ENCODE measurements at places on chromosomes 12 and 14. TPM values are rescaled to one million over a fixed set of nuclear protein-coding genes. Genes with fewer than 3 reads are reported as not detected.

Gene LMNTD1
- total RNA-seq = not detected

Gene KRT83
- not detected for total RNA-seq

Gene LRRC10
- not detected for total RNA-seq

Gene PLA2G1B
- not detected for total RNA-seq

Gene SCYL2
- total RNA-seq = 68.7 TPM

Gene CRIP1
- total RNA-seq = 21.3 TPM

- no peak overlapping the region for H3K27ac ChIP-seq
- no peaks in the 10 kb centered on the region for H3K4me1 ChIP-seq
- no peak overlapping the region for H3K4me3 ChIP-seq
Measured at GRCh38 chr12:109925185-109925840, 25.2 kb downstream of the TCHP start.

- no peaks in the 10 kb centered on the region for H3K27me3 ChIP-seq
- no peaks in the 10 kb centered on the region for H3K4me1 ChIP-seq
- no peak for DNase-seq
- H3K27ac ChIP-seq = no peak overlapping the region
Measured at GRCh38 chr12:84497819-84498218, 414.8 kb downstream of the SLC6A15 start.

- H3K4me3 ChIP-seq = no peak overlapping the region
- no peaks in the 10 kb centered on the region for H3K36me3 ChIP-seq
- no peak overlapping the region for H3K27ac ChIP-seq
Measured at GRCh38 chr14:54804538-54805041, 98.0 kb downstream of the GCH1 start.

DNA sequence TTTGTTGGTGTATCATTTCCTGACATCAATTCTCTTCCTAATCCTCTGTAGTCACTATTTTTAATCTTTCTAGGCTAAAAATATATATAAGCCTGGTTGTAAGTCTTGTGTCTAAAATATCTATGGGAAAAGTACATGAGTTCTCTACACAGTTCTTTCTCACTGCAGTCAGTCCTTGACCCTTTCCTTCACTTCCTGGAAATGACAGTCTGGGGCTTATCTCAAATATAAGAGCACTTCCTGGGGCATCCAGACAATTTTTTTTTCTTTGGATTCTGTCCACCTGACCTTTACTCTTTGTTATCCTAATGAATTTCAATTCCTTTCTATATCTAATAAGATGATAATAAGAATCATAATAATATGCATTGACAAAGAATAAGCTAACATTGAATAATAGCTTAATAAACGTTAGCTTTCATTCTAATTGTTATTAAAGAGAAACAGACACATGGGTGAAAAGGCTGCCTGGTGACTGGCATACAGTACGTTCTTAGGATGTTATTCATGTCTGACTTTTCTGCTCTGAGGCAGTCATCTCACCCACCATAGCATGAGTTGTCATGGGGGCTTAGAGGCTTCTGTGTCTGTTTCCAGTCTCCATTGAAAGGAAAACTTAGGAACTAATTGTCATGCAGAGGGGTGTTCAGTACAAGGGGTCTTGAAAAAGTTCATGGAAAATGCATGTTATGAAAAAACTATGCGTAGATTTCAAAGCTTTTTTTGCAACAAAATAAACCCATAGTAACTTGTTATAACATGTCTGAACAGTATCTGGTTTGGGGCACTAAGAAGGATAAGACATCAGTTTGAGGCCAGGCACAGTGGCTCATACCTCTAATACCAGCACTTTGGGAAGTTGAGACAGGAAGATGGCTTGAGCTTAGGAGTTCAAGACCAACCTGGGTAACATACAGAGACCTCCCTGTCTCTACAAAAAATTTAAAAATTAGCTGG lies 66.2 kb upstream of the DNM1L start:
- DNase-seq = no peak
- H3K27me3 ChIP-seq = no peaks in the 10 kb centered on the region
- no peaks in the 10 kb centered on the region for H3K4me1 ChIP-seq
- no peak overlapping the region for H3K27ac ChIP-seq

DNA sequence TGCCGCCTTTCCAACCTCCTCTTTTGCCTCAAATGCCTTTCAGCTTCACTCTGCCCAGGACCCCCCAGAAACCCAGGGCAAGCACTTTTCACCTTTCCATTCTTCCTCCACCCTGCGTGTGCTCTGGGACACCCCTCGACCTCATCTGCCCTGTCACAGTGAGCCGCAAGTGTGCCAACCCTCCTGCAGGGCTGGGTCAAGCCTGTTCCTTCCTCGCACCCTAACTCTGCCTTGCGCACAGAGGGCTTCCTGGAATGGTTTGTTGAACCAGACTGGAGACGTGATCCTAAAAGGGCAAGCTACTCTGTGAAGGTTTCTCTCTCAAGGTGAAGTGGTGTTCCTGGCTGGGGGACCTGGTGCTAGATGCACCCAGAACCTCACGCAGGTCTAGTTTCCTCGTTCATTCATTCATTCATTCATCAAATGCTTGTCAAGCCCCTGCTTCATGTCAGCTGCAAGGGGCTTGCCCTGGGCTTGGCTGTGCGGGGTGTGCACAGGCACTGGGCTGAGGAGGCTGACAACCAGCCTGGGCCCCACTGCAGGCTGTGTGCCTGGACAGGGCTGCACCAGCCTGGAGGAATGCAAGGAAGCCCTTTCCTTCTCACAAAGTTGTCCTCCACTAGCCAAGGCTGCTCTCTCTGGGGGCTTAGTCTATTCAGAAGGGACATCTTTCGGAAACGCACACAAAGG lies 187.2 kb downstream of the CALM1 start:
- no peak overlapping the region for H3K4me3 ChIP-seq
- H3K27me3 ChIP-seq = no peaks in the 10 kb centered on the region
- H3K36me3 ChIP-seq = no peaks in the 10 kb centered on the region

Data from astrocyte (in vitro differentiated cells and primary cell).